ENCODE measurements at places on chromosomes 11 and 22. TPM values are rescaled to one million over a fixed set of nuclear protein-coding genes. Genes with fewer than 3 reads are reported as not detected.

DNA sequence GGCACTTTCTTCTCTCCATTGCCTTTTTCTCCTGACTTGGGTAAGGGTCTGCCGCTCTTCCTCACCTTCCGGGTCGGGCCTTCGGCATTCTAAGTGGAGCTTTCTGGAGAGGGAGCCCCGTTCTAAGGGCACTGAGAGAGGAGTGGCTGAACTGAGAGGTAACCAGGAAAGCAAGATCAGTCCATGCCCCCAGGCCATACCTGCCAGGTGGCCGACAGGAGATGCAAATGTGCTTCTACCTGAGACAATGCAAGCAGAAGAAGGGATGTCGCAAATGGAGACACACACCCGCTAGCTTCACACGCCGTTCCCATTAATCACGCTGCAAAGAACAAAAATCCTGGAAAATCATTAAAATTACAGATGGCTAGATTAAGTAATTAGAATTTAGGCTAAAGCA, 156.4 kb upstream of the TBCEL start:
- no peak overlapping the region for H3K4me3 ChIP-seq
- no peaks in the 10 kb centered on the region for H3K27me3 ChIP-seq
- H3K27ac ChIP-seq, result no peak overlapping the region
- no peaks in the 10 kb centered on the region for H3K36me3 ChIP-seq

- no peak for DNase-seq
- H3K27me3 ChIP-seq, result no peaks in the 10 kb centered on the region
- H3K27ac ChIP-seq, result no peak overlapping the region
- H3K4me1 ChIP-seq, result no peaks in the 10 kb centered on the region
Observed at GRCh38 chr11:67572747-67573419, 10.7 kb upstream of the GSTP1 start.

Gene PPM1F
- total RNA-seq, result 37.0 TPM

- peak overlapping the region; percentile 79 for H3K27ac ChIP-seq
- no peak for DNase-seq
- H3K36me3 ChIP-seq, result peaks cover 3% of the 10 kb centered on the region
- peaks cover 34% of the 10 kb centered on the region for H3K4me1 ChIP-seq
- no peaks in the 10 kb centered on the region for H3K27me3 ChIP-seq
Observed at GRCh38 chr22:31179345-31179744, 19.4 kb downstream of the RNF185 start.

Gene RFPL3
- total RNA-seq, result not detected

- no peaks in the 10 kb centered on the region for H3K4me1 ChIP-seq
- H3K27me3 ChIP-seq, result no peaks in the 10 kb centered on the region
- no peaks in the 10 kb centered on the region for H3K36me3 ChIP-seq
- DNase-seq, result no peak
Observed at GRCh38 chr11:27293515-27294417, 69.2 kb downstream of the CCDC34 start.

DNA sequence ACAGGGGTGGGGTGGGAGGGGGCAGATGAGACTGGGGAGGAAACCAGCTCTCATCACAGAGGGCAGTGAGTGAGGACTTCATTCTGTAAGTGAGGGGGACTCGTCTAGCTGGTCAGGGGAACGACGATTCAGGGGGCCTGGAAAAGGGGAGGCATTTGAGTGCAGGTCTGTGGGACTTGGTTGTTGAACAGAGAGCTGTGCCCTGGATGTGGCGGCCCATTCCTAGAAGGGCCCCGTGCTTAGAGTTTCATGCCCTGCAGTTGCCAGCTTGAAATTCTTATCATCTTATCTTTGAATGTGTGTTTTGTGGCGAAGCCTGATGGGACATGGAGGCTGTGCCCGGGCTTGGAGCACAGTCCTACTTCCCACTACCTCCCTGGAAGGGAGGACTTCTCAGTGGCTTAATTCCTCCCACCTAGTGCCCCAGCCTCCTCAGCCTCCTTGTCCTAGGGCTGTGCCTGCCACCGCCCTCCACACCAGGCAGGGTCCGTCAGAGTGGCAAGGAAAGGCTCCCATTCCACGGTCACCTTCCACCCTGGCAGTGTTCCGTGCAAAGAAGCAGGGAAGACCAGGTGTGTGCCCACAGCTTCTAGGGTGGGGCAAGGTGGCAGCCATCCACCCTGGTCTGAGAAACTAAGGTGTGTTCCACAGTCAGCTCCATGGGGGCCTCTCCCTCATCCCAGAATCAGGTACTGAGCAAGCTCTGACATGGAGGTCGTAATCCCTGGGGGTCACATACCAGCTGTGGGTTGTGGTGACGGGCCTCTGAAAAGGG, 59.7 kb upstream of the LMO1 start:
- H3K36me3 ChIP-seq, result no peaks in the 10 kb centered on the region
- no peak for DNase-seq
- no peaks in the 10 kb centered on the region for H3K4me1 ChIP-seq
- no peaks in the 10 kb centered on the region for H3K27me3 ChIP-seq
- no peak overlapping the region for H3K4me3 ChIP-seq

DNA sequence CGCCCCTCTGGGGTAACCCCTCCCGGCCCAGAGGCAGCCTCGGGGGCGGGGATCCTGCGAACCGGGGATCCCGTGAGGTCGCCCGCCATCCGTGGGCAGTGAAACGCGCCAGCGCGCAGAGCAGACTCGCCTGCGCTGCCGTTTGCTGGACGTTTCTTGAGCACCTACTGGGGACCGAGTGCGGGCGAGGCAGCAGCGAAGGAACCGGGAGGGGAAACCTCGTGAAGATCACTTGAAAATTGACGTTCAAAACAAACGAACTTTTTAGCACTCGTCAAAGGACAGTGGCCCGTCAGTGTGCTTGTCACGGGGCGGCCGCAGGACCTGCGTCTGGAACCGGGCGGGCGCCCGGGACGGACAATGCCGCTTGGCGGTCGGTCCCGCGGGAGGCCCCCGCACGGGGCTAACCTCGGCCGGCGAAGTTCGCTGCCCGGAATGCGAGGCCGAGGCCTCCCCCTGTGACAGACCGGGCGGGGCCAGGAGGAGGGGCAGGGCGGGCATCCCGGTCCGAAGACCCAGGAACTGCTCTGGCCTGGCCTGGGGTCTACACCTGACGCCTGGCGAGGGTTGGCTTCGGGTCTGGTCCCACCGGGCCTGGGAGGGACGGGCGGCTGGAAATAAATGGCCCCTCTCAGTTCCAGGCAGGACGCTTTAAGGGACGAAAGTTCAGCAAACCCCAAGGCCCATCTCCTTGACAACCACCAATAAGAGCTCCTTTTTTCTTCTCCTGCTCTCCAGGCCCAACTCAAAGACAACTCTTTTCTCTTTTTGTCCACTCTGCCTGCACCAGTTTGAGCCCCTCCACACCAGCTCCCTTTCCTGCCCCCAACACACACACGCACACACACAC, 723 bp upstream of the SCUBE1 start:
- H3K4me3 ChIP-seq, result peak overlapping the region; percentile 57
- H3K27me3 ChIP-seq, result peaks cover 3% of the 10 kb centered on the region
- peaks cover 2% of the 10 kb centered on the region for H3K36me3 ChIP-seq
- H3K27ac ChIP-seq, result no peak overlapping the region

Measured in thoracic aorta (tissue), 2 donors.